Calu3 (cell line): ENCODE measurements at places on chromosomes 16 and 17. TPM values are rescaled to one million over a fixed set of nuclear protein-coding genes. Genes with fewer than 3 reads are reported as not detected.

DNA sequence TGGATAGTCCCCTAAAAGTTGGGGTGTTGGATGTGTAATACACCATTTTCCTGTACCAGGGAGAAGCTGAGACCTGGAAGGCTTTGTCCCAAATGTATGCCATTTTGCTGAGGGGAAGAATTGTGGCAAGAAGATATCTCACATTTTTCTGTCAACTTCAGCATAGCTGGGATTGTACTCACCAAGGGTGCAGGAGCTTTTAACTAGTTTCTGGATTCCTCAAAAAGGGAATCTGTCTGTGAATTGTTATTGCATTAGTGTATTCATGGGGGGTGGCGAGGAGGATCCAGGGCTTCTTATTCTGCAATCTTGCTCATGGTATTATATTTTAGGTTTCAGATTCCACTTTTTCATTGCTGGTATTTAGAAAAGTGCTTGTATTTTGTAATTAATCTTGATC lies 208.2 kb upstream of the MYOCD start:
- DNase-seq, result no peak
- H3K27ac ChIP-seq, result no peak overlapping the region
- no peak overlapping the region for H3K4me3 ChIP-seq
- no peaks in the 10 kb centered on the region for H3K27me3 ChIP-seq

GRCh38 chr16:53768593-53768992 lies 64.6 kb downstream of the FTO start:
- no peak overlapping the region for H3K4me3 ChIP-seq
- H3K27ac ChIP-seq, result peak overlapping the region; percentile 12
- peaks cover 46% of the 10 kb centered on the region for H3K4me1 ChIP-seq
- DNase-seq, result no peak
- no peaks in the 10 kb centered on the region for H3K36me3 ChIP-seq
- no peaks in the 10 kb centered on the region for H3K27me3 ChIP-seq

DNA sequence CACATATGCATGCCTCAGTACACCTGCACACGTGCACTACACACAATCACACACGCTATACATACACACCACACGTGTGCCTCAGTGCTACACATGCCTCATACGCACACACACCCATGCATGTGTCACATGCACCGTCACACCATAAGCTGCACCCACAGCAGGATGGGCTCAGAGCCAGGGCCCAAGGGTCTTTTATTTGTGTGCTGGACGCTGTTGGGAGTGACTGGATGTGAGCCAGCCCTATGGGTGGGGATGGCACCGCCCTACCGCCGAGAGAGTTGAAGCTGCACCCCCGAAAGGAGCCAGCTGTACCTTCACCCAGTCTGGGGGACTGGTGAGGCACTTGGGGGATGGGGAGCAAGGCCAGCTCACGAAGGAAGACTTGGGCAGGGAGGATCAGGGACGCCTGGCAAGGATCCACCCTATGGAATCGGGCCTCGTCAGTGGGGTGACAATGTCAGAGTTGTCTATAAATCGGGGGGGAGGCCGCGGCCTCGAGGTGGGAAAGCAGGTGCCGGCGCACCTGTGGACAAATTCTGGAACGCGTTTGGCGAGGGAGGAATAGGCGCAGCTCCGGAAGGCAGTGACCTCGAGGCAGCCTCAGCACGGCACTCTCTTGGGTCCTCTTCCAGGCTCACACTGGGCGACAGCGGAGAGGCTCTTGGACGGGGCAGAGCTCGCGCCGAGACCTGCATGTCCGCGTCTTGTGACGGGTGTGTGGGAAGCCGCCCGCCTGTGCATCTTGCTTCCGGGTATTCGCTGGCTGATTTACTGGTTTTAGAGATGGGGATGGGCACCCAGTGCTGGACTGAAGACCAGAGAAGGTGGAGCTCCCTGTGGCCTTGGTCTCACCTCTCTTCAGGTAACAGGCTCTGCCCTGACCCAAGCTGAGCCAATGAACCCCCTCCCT lies 7.3 kb downstream of the RGS11 start:
- H3K27me3 ChIP-seq, result peaks cover 18% of the 10 kb centered on the region
- DNase-seq, result peak; percentile 46
- peaks cover 27% of the 10 kb centered on the region for H3K4me1 ChIP-seq
- H3K36me3 ChIP-seq, result peaks cover 37% of the 10 kb centered on the region
- peak overlapping the region; percentile 55 for H3K4me3 ChIP-seq
- peak overlapping the region; percentile 31 for H3K27ac ChIP-seq

DNA sequence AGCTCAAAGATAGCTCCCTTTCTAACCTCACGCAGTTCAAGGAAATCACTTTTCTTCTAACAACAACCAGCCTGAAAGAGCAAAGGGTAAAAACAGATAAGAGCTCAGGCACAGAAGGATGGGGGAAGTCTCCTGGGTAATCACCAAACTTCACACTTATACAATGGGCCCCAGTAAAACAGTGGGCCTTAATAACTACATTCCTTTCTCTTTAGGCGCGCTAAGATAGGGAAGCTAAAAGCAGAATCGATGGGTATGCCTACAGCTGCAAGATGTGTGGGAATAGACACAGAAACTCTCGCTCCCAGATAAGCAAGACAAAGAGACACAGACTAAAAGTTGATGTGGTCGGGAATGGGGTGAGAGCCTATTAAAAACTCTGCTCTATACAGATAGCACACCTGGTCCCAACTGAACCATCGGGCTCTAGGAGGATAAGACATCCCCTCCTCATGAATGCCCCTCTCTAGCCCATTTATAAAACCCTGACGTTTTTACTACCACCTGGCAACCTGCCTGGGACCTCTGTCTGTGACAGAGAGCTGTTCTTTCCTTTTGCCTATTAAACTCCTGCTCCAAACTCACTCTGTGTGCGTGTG lies 826 bp downstream of the LYZL6 start:
- no peaks in the 10 kb centered on the region for H3K36me3 ChIP-seq
- H3K27ac ChIP-seq, result no peak overlapping the region
- no peaks in the 10 kb centered on the region for H3K4me1 ChIP-seq
- H3K4me3 ChIP-seq, result no peak overlapping the region

DNA sequence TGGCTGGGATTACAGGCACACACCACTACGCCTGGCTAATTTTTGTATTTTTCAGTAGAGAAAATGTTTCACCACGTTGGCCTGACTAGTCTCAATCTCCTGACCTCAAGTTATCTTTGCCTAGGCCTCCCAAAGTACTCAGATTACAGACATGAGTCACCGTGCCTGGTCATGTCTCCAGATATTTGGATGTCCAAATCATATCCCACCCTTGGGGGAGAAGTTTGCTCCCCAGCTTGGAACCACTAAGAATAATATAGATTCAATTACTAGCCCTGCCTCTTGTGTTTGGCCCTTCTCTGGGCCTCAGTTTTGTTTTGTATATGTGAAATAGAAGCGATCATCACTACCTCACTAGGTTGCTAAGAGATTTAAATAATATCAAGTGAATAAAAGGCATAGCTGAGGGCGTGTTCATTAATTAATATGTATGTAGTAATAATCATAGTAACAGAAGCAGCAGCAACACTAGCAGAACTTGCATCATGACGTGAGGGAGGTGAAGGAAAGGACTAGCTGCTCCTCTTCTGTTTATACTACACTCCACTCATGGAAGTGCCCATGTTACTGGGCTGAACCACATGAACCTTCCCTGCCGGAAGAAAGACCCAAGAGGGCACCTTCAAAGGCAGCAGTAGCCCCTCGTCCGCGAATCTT lies 253.6 kb upstream of the XYLT1 start:
- no peaks in the 10 kb centered on the region for H3K27me3 ChIP-seq
- no peak overlapping the region for H3K27ac ChIP-seq
- DNase-seq, result no peak
- H3K36me3 ChIP-seq, result no peaks in the 10 kb centered on the region

DNA sequence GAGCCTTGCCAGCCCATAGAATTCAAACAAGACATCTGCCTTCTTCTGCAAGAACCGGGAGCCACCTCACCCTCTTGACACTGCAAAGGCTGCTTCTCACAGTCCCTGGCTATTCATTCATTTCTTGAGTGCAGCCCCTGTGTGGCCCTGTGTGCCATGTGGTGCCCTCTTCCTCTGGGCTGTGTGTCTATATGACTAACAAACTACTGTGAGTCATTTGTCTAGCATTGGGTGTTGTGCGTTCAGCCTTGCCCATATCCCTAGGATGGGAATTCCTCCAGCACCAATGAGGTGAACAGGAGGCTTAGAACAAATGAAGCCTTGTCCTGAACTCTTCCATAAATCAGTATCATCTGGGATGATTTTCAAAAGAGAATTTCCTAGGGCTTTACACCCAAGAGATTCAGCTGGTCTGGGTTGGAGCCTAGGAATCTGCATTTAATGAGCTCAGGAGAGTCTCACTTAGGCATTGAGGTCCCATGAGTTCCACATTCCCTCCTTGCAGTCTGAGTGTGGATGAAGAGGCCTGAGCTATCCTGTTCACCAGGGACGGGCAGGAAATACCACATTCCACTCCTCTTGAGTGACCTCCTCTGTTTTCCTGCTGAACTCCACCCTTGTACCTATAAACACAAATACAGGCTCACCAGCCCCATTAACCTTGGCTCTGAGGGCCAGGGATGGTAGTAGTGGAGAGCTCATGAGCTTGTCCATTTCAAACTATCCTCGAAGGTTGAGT lies 308.7 kb upstream of the N4BP1 start:
- peaks cover 14% of the 10 kb centered on the region for H3K27me3 ChIP-seq
- H3K27ac ChIP-seq, result no peak overlapping the region
- no peaks in the 10 kb centered on the region for H3K4me1 ChIP-seq
- H3K36me3 ChIP-seq, result no peaks in the 10 kb centered on the region
- DNase-seq, result no peak

- no peak for DNase-seq
- H3K27ac ChIP-seq, result no peak overlapping the region
- H3K27me3 ChIP-seq, result no peaks in the 10 kb centered on the region
- no peaks in the 10 kb centered on the region for H3K4me1 ChIP-seq
- no peak overlapping the region for H3K4me3 ChIP-seq
Observed at GRCh38 chr16:6249863-6250262, 1082.8 kb upstream of the RBFOX1 start.

Gene MYH11
- 0.05 TPM in 1 of 2 replicates, not detected in the other for total RNA-seq

DNA sequence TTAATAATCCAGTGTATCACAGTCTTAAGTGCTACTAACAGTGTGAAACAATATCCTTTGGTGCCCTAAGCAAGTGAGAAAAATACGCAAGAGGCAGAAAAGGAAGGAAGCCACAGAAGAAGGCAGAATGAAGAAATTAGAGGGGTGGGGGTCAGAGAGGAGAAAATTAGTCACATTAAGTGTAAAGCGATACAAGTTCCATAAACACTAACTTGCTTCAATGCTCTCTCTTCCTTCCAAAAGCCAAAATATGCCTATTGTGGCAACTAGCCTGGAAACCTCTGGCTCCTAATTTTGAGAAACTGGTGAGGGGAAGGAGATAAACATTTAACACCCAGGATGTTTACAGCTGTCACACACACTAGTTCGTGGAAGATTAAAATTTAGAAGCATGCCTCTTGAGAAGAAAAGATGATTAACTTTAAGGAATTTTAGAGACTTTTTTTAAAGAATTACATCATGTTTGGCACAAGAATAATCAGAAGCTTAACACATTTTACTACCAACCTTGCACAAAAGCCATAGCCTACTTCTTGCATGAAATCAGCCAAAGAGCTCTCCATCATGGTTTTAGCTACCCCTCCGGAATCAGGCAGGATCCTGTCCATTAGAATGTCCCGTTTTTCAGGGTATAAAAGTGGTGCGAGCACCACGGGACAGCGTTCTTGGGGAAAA lies 44.7 kb downstream of the CNOT1 start:
- DNase-seq, result no peak
- H3K4me3 ChIP-seq, result no peak overlapping the region
- H3K4me1 ChIP-seq, result no peaks in the 10 kb centered on the region
- H3K36me3 ChIP-seq, result peaks cover 70% of the 10 kb centered on the region
- H3K27me3 ChIP-seq, result no peaks in the 10 kb centered on the region

DNA sequence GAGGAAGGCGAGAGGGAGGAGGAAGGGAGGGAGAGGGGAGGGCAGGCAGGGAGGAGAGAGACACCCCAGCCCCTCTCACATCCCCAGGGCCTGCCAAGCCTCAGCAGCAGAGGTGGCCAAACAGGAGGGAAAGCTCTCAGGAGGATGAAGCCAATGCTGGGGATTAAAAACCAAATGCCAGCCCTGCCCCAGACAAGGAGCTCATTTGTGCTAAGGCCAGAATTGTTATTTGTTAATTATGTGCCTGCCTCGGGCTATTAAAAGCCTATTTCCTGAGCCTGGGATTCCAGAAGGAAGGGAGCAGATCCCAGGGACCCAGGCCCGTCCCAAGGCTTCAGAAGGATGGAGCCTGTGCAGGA lies 27.9 kb upstream of the GINS2 start:
- H3K27me3 ChIP-seq, result peaks cover 19% of the 10 kb centered on the region
- no peak overlapping the region for H3K27ac ChIP-seq
- DNase-seq, result no peak
- no peak overlapping the region for H3K4me3 ChIP-seq

- H3K27me3 ChIP-seq, result no peaks in the 10 kb centered on the region
- no peak overlapping the region for H3K27ac ChIP-seq
- H3K4me3 ChIP-seq, result no peak overlapping the region
Observed at GRCh38 chr16:27651301-27651700, 101.4 kb downstream of the KATNIP start.

Gene THUMPD1
- total RNA-seq, result 45.4 and 46.1 TPM in 2 replicates

GRCh38 chr16:29680180-29680598 lies 1.2 kb downstream of the QPRT start:
- no peaks in the 10 kb centered on the region for H3K4me1 ChIP-seq
- H3K36me3 ChIP-seq, result no peaks in the 10 kb centered on the region
- H3K27ac ChIP-seq, result no peak overlapping the region
- H3K27me3 ChIP-seq, result no peaks in the 10 kb centered on the region

DNA sequence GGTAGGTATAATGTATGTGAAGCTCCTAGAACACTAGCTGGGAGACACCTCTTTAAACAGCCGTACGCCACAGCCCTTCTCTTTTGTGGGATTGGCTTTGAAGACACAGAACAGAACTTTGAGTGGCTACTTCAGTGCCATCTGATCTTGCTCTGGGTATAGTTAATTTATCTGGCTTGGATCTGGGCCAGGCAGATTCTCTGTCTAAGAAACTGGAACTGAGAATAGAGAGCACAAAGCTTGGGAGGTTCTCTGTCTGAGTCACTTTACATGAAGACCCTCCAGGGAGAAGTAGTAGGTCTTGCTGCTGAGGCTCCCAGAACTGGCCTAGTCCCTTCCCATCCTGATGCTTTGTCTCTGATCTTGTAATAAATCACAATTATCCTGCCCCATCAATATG lies 721.0 kb upstream of the KIF2B start:
- no peaks in the 10 kb centered on the region for H3K27me3 ChIP-seq
- H3K4me3 ChIP-seq, result no peak overlapping the region
- H3K36me3 ChIP-seq, result no peaks in the 10 kb centered on the region
- no peak overlapping the region for H3K27ac ChIP-seq
- H3K4me1 ChIP-seq, result no peaks in the 10 kb centered on the region

- peaks cover 25% of the 10 kb centered on the region for H3K36me3 ChIP-seq
- no peaks in the 10 kb centered on the region for H3K27me3 ChIP-seq
- DNase-seq, result no peak
- H3K4me1 ChIP-seq, result no peaks in the 10 kb centered on the region
Observed at GRCh38 chr17:75326226-75326848, 37.1 kb upstream of the SLC25A19 start.

Gene WDR81
- 11.2 and 11.8 TPM in 2 replicates for total RNA-seq

Gene SMIM36
- total RNA-seq, result not detected in 2 replicates

- H3K36me3 ChIP-seq, result peaks cover 13% of the 10 kb centered on the region
- H3K27me3 ChIP-seq, result peaks cover 68% of the 10 kb centered on the region
- no peak overlapping the region for H3K27ac ChIP-seq
- H3K4me1 ChIP-seq, result peaks cover 11% of the 10 kb centered on the region
- no peak overlapping the region for H3K4me3 ChIP-seq
- DNase-seq, result no peak
Observed at GRCh38 chr17:35793257-35793656, 2.2 kb downstream of the MMP28 start.
